ENCODE measurements at places on chromosomes 2 and 18. TPM values are rescaled to one million over a fixed set of nuclear protein-coding genes. Genes with fewer than 3 reads are reported as not detected.

- H3K4me3 ChIP-seq, result no peak overlapping the region
- DNase-seq, result no peak
- no peaks in the 10 kb centered on the region for H3K27me3 ChIP-seq
- H3K4me1 ChIP-seq, result no peaks in the 10 kb centered on the region
- no peak overlapping the region for H3K27ac ChIP-seq
Observed at GRCh38 chr2:127261804-127262406, 32.0 kb downstream of the ERCC3 start.

DNA sequence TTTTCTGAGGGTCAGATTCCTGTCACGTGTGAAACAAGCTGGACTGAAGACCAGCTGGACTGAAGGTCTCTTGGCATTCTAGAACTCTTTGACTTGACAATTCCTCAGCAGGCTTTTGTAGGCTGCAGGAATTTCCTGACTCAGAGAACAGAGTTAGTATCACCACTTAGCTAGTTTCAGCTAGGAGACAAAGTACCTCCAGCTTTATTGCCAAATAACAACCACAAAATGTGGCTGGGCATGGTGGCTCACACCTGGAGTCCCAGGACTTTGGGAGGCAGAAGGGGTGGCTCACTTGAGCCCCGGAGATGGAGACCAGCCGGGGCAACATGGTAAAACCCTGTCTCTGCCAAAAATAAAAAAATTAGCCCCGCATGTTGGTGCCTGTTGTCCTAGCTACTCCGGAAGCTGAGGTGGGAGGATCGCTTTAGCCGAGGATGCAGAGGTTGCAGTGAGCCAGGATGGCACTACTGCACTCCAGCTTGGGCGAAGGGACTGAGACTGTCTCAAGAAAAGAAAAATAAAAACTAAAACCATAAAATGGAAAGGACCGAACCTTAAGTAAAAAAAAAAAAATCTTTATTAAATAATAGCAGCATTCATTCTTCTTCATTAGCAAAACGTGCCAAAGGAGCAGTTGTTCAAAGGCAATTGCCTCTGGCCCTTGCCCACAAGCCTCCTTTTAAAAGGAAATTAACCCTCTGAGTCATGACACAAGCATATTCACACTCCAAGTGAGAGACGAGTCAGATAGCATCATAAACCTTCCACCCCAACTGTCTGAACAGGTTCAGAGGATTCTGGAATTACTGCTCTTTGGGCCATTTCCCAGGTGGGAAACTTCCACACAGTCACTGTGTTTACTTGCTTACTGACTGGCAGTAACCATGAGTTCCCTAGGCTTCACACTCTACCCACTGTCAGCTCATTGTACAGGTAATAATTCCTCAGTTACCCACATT is 88.9 kb downstream of the MYL12B start:
- no peak overlapping the region for H3K4me3 ChIP-seq
- no peaks in the 10 kb centered on the region for H3K27me3 ChIP-seq
- no peak for DNase-seq
- no peaks in the 10 kb centered on the region for H3K36me3 ChIP-seq
- H3K4me1 ChIP-seq, result no peaks in the 10 kb centered on the region
- H3K27ac ChIP-seq, result no peak overlapping the region

DNA sequence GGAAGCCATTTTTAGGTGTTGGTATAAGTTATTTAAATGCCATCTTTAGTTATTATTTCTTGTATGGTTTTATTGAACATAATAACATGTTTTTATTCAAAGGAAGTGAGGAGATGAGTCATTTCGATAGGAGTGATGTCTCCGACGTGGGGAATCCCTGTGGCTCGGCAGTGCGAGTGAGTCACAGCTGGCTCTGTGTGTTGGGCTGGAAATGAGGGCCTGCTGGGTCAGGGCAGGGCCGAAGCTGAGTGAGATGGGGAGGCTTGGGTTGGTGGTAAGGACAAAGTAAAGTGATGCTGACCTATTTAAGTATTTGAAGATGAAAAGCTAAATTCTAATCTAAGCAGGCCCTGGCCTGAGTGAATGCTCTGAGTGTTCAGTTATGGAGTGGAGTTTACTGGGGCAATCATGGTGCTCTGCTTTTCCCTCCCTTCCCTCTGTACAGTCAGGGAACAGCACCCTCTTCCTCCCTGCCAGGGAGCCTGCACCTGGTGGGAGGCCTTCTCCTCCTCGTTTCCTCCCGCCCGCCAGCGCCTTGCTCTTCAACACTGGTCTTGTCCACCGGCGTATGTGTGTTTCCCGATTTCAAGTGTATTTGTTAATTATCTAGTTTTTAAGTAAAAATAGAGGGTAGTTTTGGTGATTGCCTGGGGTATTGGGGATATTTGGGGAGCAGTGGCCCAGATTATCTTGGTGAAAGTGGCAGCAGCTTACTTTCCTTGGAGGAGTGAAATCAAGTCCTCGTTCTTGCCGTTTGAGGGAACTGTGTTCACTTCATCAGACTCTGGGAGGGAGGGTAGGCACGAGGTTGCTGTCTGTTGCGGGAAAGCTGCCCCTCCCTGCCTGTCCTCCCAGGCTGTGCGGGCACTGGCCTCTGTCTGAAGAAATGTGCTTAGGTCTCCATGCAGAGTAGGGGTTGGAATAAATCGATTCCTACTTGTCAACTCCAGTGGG is 157.0 kb downstream of the LDLRAD4 start:
- no peak overlapping the region for H3K27ac ChIP-seq
- H3K4me1 ChIP-seq, result no peaks in the 10 kb centered on the region

DNA sequence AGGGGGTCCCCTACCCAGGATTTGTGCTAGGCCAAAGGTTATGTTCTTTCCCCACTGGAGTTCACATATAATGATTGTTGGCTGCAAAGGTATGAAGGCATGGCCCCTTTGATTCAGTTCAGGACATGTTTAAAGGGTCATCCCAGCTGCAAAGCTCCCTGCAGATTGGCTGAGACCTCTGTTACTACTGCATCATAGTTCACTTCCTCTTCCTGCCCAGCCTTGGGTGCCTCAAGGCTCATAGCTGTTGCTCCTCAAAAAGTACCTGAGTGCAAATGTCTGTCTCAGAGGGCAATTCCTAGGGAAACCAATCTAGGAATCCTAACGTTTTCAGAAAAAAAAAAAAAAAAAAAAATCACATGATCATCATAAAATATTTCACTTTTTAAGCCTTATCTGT is 125.1 kb downstream of the ATL2 start:
- no peaks in the 10 kb centered on the region for H3K4me1 ChIP-seq
- H3K27ac ChIP-seq, result no peak overlapping the region
- H3K27me3 ChIP-seq, result no peaks in the 10 kb centered on the region
- DNase-seq, result no peak

- no peak overlapping the region for H3K4me3 ChIP-seq
- H3K36me3 ChIP-seq, result no peaks in the 10 kb centered on the region
- H3K4me1 ChIP-seq, result no peaks in the 10 kb centered on the region
- no peak for DNase-seq
Observed at GRCh38 chr2:201930831-201931230, 102.8 kb upstream of the FZD7 start.

DNA sequence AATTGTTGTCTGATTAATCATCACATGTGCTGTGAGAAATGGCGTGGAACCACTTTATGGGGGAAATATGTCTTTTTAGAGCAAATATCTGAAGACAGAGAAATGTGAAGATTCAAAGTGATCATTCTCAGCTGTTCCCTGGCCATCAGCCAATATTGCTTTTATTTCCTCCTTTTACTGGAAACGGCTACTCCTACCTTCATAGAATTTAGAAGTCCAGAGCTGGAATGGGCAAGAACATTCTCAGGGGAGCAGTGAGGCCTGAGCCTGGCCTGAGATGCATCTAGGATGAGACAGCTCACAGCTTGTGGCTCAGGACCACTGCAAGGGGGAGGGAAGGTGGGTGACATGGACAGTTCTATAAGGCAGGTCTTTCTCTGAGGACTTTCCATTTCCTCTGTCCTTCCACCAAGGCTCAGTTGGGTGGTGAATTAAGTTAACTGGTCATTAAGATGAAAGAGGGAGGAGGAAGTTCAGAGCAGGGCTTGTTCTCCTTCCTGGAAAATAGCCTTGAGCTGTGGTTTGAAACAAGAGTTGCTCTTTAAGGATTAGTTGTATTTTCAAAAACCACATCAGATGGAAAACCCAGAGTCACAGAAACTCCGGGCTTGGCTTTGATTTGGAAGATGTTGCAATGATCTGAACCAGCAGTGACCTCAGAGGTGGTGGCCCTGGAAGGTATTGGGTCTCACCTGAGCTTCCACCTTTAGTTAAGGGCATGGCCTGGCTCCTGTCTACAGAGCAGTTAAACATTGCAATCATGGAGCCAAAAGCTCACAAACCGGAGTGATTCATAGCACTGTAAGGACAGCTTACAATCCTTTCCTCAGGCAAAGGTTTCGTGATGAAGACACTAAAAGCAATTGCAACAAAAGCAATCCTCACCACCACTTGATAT is 144.3 kb downstream of the VAPA start:
- H3K27ac ChIP-seq, result no peak overlapping the region
- peaks cover 19% of the 10 kb centered on the region for H3K4me1 ChIP-seq
- H3K36me3 ChIP-seq, result no peaks in the 10 kb centered on the region
- no peaks in the 10 kb centered on the region for H3K27me3 ChIP-seq
- no peak for DNase-seq
- no peak overlapping the region for H3K4me3 ChIP-seq

DNA sequence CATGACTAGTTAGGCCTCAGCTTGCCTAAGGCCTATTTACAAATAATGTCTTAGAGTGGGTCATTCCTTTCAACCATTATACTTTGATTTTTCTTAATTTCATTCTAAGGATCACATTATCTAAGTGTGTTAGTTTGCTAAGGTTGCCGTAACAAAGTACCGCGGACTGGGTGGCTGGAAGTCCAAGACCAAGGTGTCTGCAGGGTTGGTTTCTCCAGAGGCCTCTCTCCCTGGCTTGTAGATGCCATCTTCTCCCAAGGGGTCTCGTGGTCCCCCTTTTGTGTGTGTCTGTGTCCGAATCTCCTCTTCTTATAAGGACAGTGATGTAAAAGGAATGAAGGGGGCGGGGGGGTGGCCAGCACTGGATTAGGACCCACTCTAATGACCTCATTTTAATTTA is 18.4 kb upstream of the ITM2C start:
- H3K27ac ChIP-seq, result no peak overlapping the region
- no peaks in the 10 kb centered on the region for H3K27me3 ChIP-seq
- H3K4me3 ChIP-seq, result no peak overlapping the region
- H3K4me1 ChIP-seq, result no peaks in the 10 kb centered on the region

GRCh38 chr2:15378148-15378908 is 182.8 kb downstream of the NBAS start:
- H3K27ac ChIP-seq, result no peak overlapping the region
- DNase-seq, result no peak
- H3K4me1 ChIP-seq, result no peaks in the 10 kb centered on the region
- no peak overlapping the region for H3K4me3 ChIP-seq

DNA sequence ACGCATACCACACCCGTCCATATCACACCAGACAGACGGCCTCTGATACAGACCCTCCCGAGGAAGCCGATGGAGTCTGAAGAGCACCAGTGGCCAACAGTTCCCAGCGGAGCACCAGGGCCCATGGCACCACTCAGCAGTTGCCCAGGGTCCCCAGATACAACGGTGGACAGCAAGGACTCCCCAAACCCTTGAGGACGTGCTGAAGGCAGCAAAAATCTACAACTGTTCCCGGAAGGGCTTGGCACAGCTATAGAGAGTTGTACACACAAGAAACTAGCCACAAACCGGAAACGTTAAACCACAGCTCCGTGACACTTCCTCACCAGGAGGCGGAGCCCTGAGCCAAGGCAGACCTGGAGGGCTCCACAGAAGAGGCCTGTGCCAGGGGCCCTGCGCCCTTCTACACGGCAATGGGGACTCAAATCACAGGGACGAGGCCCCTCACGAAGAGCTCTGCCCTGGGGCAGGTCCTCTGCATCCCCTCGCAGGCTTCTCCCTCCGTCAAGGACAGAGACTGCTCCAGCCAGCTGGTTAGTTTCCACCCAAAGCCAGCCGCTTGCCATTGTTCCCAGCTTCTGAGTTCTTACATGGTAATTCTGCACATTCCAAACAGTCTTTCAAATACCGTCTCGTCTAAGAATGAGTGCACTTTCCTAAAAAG is 133.4 kb downstream of the HDAC4 start:
- DNase-seq, result peak; percentile 69
- H3K36me3 ChIP-seq, result no peaks in the 10 kb centered on the region
- no peak overlapping the region for H3K4me3 ChIP-seq
- peak overlapping the region; percentile 39 for H3K27ac ChIP-seq

GRCh38 chr2:104862058-104862941 is 8.4 kb downstream of the POU3F3 start:
- H3K4me3 ChIP-seq, result peak overlapping the region; percentile 46
- H3K36me3 ChIP-seq, result no peaks in the 10 kb centered on the region
- no peak for DNase-seq
- no peaks in the 10 kb centered on the region for H3K27me3 ChIP-seq

- H3K4me1 ChIP-seq, result no peaks in the 10 kb centered on the region
- no peak overlapping the region for H3K4me3 ChIP-seq
- H3K27ac ChIP-seq, result no peak overlapping the region
Observed at GRCh38 chr2:209905691-209906090, 96.7 kb upstream of the RPE start.

GRCh38 chr2:205776139-205776538 is 93.8 kb downstream of the NRP2 start:
- H3K4me1 ChIP-seq, result no peaks in the 10 kb centered on the region
- peak; percentile 77 for DNase-seq
- H3K27me3 ChIP-seq, result no peaks in the 10 kb centered on the region

- H3K36me3 ChIP-seq, result no peaks in the 10 kb centered on the region
- peak within 1 kb of the TSS; percentile 76 for H3K4me3 ChIP-seq
- no peaks in the 10 kb centered on the region for H3K27me3 ChIP-seq
- DNase-seq, result peak; percentile 52
- H3K4me1 ChIP-seq, result no peaks in the 10 kb centered on the region
Observed at GRCh38 chr18:10453806-10454680, at the start of gene APCDD1. APCDD1 (plus strand) TSS chr18:10454635; CDS start chr18:10454982, 347 bp downstream.

DNA sequence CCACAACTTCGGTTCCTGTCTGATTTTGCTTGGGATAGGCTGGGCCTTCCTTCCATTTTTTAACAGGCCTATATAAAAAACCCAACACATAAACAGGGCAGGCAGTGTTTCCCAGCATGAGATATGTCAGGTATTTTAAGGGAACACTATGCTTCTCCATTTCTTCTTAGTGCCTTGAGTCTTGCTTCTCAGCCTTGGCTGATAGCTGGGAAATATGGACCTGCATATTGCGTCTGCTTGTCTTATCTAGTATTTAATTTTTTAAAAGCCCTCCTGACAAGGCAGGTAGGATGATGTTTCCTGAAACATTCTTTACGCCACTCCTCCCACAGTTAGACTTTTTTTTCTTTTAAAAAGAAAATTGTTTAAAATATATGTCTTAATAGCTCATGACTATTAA is 45.5 kb upstream of the NABP1 start:
- no peak overlapping the region for H3K27ac ChIP-seq
- H3K4me1 ChIP-seq, result no peaks in the 10 kb centered on the region
- H3K27me3 ChIP-seq, result no peaks in the 10 kb centered on the region
- no peak for DNase-seq
- no peak overlapping the region for H3K4me3 ChIP-seq

GRCh38 chr18:53018791-53019190 is 678.8 kb downstream of the DCC start:
- no peaks in the 10 kb centered on the region for H3K27me3 ChIP-seq
- no peak for DNase-seq
- H3K27ac ChIP-seq, result no peak overlapping the region
- H3K4me1 ChIP-seq, result no peaks in the 10 kb centered on the region
- no peaks in the 10 kb centered on the region for H3K36me3 ChIP-seq

CRYBA2 gene
- total RNA-seq, result 2.9 TPM

SULT1C4 gene
- total RNA-seq, result 0.63 TPM

PLGLB2 gene
- 1.7 TPM for total RNA-seq

EGR4 gene
- 12.5 TPM for total RNA-seq

DTNA gene
- 96.0 TPM for total RNA-seq

UNC50 gene
- total RNA-seq, result 60.8 TPM

BOK gene
- 62.7 TPM for total RNA-seq

BUB1 gene
- total RNA-seq, result 72.9 TPM
